ENCODE measurements at places on chromosomes 7 and 10.

DNA sequence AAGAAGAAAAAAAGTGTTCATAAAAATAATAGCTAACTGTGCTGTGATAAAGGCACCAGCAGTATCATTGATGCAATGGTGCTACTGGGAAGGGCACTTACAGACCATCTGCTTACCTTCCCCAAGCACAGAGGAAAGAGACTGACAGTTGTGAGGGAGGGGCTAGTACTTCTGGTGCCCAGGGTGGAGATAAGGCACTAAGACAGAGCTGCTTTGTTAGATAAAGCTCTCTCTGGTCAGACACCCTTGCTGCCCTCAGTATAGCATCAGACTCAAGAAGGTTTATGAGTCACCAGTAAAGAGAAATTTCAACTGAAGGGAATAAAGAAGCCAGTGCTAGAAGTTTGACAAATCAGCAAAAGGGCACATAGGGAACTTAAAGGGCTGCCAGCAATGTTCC, 325.6 kb downstream of the HPSE2 start:
- no peak for DNase-seq

DNA sequence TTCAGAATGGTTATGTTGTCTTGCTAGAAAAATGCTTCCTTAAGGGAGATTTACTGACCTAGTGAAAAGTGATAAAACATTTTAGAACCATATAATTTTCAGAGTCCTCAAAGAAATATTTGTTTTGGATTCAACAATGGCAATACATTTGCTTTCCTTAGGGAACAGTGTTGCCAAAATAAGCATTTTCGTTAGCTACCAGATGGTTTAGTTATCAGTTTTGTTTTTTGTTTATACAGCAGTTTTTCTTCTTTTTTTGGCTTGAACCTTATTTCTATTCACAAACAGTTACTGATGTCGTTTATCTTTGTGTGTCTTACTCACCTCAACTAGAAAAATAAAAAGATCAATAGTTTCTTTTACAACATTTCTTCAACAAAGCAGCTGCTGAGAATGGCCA, 48.6 kb downstream of the EXOC4 start:
- no peak for DNase-seq

DNA sequence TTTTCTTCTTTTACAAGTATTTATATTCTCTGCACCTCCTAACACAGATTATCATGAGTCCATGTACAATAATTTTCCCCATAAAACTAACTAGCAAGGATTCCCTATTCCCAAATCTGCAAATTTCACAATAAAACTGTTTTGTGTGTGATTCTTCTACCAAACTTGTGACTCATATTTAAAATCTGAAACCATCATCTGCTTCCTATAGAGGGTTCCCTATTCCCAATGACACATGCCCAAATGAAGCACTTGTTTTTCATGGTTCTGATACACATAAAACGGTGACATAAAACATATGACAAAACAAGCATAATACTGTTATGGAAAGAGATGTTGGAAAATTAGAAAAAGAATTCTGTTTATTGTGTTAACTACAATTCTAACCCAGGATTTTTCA, 657.6 kb downstream of the PARD3 start:
- no peak for DNase-seq

GRCh38 chr7:73986158-73986631, 41.8 kb upstream of the ELN start:
- no peak for DNase-seq

- DNase-seq, result no peak
Observed at GRCh38 chr7:64686493-64687184, 20.7 kb downstream of the ZNF107 start.

DNA sequence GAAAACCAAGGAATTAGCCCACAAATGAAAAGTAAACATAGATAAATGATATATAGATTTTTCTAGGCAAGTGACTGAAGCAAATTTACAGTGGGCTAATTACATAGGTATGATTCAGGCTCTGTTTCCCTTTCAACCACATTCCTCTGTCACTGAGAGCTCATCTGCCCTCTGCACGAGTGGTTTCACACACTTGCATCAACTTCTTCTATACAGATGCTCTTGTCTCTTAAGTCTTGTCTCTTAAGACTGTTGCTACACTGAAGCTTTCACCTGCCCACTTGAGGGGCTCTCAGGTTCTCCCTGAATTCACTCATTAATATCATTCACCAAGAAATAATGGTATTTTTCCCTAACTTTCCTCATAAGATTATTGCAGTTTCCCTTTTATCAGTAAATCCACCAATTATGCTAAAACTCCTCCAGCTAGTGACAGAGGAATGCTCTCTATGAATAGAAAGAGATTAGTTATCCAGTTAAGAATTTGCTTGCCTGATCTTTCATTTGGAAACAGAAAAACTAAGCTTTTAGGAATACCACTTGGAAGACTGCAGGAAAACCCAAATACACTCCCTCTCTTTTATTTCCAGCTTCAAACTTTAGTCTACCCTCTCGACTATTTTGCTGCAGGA, 95.7 kb downstream of the ELAPOR2 start:
- no peak for DNase-seq

- DNase-seq, result no peak
Observed at GRCh38 chr10:36779238-36779846, 346.1 kb upstream of the ANKRD30A start.

DNA sequence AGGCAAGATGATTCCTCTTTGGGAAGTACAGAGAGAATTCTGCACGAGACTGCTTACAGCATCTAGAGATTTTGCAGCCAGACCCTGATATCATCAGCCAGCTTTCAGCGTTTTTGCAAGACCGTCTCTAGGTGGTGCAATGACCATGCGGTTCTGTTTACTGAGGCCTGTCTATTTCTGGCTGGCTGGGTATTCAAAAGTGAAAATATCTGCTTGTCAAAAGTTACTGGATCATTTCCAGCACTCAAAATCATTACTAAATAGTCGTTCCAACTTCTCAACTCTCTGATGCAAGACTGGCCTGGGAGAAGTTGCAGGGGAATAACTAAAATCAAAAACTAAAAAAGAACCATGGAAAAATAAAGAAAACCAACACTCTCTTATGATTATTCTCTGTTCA, 240.1 kb downstream of the ELMO1 start:
- peak; percentile 19 for DNase-seq

- DNase-seq, result no peak
Observed at GRCh38 chr10:80485946-80486764, 32.0 kb downstream of the TSPAN14 start.

GRCh38 chr10:103645141-103646054, 151.9 kb downstream of the NEURL1 start:
- no peak for DNase-seq

DNA sequence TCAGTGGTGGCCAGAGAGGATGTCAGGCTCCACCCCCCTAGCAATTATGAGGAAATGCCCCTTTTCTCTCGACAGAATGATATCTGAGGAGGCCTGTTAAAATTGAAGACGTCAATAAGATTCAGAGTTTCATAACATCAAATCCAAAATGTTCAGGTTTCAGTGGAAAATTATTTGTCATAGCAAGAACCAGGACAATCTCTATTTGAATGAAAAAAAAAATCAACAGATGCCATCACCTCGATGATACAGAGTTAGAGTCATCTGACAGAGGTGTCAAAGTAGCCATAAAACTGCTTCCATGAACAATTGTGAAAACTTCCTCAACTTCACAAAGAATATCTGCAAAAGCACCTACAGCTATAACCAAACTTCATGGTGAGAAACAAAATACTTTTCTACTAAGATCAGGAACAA, 7.7 kb downstream of the TMEM273 start:
- DNase-seq, result no peak

- DNase-seq, result no peak
Observed at GRCh38 chr10:35723059-35723458, 81.0 kb upstream of the FZD8 start.

- peak; percentile 30 for DNase-seq
Observed at GRCh38 chr7:100568896-100569844, 4.5 kb downstream of the SAP25 start.

- DNase-seq, result no peak
Observed at GRCh38 chr10:95441547-95441923, 119.6 kb downstream of the SORBS1 start.
